ENCODE measurements at places on chromosomes 7 and 10.

GRCh38 chr10:104340111-104340526 lies 1.9 kb upstream of the ITPRIP start:
- no peak for DNase-seq

DNA sequence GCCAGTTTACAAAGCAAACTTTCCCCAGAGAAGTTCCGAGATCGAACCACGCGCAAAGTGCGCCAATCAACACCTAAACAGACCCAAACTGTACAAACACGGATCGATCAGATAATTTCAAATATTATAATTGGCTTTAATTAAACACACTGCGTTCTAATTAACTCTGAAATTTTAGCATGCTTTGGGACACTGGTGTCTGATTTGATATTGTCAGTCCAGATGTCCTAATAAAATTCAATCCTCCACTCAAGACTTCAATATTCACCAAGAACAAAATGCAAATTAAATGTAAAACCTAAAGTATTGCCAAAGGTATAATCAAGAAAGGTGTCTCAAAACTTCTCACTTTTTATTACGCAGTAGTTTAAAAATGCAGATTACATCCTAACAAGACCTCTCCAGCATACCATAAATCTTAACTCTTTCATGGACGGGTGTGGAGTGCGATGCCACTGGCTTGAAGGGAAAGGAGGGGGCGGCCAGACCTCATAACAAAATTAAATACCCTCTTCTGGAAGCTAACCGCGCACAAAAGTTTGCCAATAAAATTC lies 5.9 kb upstream of the EBF3 start:
- DNase-seq, result no peak

GRCh38 chr10:93288679-93289634 lies 193.2 kb downstream of the MYOF start:
- DNase-seq, result peak; percentile 60

GRCh38 chr10:118012952-118013525 lies 33.7 kb downstream of the RAB11FIP2 start:
- DNase-seq, result no peak

GRCh38 chr7:3497796-3498195 lies 196.7 kb downstream of the SDK1 start:
- DNase-seq, result no peak

DNA sequence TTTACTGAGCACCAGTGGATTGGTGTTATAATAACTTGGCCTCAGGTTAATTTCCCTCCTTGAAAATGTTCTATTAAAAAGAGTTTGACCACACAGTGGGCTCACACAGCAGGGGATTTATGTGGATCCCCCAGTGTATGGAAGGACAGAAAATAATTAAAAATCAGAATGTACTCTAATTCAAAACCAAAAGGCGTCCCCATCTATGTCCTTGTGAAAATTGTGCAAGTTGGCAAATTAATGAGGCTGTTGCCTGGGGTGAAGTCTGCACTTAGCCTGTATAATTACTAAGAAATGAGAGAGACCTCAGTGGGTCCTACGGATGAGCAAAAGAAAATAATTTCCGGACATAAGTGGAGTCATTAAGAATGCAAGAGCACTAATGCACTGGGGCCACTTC lies 31.1 kb downstream of the PIK3CG start:
- DNase-seq, result no peak

- DNase-seq, result no peak
Observed at GRCh38 chr7:112654322-112655216, 135.6 kb downstream of the TMEM168 start.

DNA sequence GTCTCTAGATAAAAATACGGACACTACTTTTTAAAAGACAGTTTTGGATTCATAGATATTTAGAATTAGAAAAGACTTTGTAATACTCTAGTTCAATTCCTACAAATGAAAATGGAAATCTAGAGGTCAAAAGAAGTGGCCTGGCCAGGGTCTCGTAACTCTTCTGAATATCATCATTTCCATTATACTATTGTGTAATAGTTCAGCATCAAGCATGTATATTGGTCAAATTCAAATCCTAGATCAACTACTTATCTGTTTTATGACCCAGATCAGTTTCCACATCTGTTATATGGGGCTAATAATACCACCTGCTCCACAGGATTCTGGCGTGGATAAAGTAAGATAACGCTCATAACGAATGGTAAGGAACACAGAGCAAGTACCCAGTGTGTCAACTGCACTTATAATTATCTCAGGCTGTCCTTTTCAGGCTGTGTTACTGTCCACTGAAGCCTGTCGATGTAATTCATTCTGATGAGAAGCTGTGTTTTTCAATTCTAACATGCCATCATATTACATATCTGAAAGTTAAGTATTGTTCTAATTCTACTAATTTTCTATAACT lies 54.3 kb downstream of the ARHGAP21 start:
- DNase-seq, result no peak

DNA sequence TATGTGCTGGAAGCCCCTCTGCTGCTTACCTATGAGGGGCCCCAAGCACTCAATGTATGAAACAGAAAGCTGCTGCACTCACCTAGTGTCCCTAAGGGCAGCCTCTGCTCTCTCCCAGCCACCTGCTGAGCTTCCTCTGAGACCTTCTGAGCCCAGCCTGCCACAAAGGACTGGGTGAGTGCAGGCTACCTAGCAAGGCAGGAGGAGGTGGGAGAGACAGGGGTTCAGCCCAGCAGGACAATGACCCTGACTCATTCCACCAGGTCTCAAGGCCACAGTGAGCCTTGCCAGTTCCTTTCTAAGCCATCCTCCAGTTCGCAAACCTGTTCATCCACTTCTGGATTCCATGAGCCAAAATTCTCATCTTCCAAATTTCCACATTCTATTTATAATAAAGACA lies 16.3 kb downstream of the VOPP1 start:
- no peak for DNase-seq

GRCh38 chr7:125568799-125569198 lies 639.2 kb upstream of the POT1 start:
- DNase-seq, result no peak

GRCh38 chr10:123922126-123922525 lies 30.5 kb upstream of the CPXM2 start:
- no peak for DNase-seq

DNA sequence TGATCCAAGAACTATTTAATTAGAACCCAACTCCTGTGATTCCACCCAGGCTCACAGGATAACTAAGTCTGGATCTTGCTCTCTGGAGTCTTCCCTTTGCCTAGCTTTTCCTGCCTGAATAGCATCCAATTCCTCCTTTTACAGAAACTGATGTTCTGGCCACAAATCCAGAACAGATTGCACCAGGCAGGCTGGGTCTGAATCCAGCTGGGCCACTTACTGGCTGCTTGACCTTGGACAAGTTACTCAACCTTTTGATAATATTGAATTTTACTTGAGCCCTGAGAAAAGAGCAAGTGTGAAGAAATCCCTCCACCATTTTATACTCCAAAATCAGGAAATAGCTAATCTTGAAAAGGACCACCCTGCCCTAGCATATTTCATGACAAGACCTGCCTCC lies 55.5 kb upstream of the SLC35G1 start:
- no peak for DNase-seq

DNA sequence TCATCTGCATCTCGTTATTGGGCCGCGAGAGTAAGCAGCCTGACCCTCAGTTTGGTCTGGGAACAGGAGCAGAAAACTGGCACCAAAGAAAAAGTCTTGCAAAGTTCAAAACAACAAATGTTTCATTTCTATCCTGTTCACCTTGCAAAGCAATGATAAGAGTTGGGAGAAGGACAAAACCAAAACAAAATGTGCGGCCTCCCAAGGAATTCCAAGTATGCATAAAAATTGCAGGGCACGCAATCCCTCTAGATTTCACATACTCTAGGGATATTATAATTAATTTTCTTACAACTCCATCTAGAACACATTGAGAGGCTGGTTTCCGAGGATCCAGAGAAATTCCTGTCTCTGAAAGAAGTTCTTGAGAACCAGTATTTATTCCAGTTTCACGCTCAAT lies 20.1 kb downstream of the CHUK start:
- no peak for DNase-seq

DNA sequence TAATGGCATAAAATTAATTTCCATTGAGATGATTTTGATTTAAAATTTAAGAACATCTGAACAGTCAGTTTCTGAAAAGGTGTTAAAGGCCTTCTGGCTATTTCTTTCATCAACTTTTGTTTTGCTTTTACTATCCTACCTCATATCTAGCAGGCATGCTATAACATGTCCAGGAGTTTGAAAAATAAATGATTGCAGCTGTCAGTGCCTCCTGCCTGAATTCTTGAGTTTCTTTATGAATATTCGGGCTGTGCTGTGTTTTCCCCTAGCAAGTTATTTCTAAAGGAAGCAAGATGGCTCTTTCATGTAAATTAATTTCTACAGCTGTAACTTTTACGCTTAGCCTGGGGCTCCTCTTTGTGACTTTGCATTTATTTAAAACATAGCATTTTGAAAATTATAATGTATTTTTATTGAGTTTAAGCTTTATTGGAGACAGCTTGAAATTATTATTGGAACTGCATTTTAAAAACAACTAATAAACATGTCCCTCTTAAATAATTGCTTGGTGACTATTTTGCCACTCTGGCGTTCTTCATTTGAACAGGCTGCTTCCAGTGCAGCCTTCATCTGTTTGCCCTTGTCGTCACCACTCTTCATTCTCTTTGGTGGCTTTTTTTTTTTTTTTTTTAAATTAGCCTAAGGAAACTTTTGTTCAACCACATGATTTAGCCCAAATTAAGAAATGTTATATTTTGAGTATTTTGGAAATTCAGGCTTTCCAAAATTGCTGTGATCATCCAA lies 1083.4 kb upstream of the LRRN3 start:
- no peak for DNase-seq

- DNase-seq, result no peak
Observed at GRCh38 chr10:22598478-22598877, 115.9 kb downstream of the PIP4K2A start.

GRCh38 chr7:116197360-116197759 lies 13.0 kb upstream of the TES start:
- DNase-seq, result no peak

DNA sequence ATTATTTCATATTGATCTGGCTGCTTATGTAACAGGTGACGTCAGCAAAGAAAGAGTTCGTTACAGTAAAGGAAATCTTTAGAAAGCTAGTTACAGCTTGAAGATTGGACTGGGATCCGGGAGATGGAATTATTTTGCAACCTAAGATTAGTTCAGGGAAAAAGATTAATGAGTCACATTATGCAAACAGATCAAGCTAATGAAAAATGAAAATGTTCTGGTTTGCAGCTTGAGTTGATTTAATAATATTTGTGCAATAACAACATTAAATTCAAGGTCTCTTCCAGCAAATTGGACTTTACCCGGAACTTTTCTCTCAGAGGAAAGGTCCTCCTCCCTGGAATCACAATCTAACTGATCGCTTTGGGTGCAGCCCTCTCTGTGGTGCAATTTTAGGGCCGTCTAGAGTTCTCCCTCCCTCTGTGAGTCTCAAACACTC lies 119.5 kb downstream of the OTUD1 start:
- no peak for DNase-seq

- no peak for DNase-seq
Observed at GRCh38 chr7:55108818-55109217, 90.0 kb downstream of the EGFR start.

DNA sequence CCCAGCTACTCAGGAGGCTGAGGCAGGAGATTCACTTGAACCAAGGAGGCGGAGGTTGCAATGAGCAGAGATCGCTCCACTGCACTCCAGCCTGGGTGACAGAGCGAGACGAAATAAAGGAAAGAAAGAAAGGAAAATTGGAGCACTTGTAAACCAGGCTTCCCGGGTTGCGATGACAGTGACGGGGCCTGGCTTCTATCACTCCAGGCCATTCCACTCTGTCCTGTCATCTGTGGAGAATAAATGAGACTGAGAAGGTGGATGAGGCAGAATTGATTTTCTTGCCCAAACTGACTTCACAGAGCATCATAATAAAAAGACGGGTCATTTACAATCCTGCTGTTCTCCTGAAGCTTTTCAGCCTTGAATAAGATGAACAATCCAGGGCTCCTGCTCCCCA lies 12.1 kb upstream of the KPNA7 start:
- no peak for DNase-seq

DNA sequence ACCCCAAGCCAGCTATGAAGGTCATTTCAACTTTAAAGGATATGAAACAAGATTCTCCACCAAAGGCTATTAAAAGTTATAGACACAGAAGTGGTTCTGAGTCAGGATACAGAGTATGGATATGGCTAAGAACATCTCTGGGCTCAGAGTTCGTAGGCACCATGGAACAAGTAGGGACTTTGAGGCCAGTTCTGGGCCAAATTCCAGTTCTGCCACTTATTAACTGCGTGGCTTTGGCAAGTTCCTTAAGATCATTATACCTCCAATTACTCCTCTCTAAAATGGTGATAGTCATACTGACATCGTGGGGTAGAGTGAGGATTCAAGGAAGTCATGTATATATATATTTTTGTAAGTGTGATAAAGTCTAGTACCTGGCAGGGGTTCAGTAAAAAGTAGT lies 105.8 kb upstream of the NFE2L3 start:
- DNase-seq, result no peak

- DNase-seq, result no peak
Observed at GRCh38 chr10:132449051-132449810, 52.2 kb downstream of the PWWP2B start.

DNA sequence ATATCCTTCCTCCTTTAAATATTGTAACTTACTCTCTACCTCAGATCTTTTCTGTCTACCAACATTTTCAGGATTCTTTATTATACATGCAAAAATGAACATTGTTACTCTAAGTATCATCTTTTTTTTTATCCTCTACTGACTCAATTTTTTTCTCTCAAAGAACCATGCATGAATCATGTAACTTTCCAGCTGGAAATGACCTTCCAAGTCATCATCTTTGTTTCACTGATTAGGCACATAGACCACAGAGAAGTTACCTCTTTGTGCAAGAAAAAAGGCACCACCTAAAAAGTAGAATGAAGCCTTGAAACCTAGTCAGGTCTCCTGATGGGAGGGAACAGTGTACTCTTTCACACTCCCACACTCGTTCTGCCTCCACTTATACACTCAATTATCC lies 234.9 kb downstream of the HGF start:
- DNase-seq, result no peak

GRCh38 chr10:36671607-36672006 lies 453.8 kb upstream of the ANKRD30A start:
- peak; percentile 7 for DNase-seq
